GM13977 (cell line): ENCODE measurements at places on chromosomes 1 and 21.

DNA sequence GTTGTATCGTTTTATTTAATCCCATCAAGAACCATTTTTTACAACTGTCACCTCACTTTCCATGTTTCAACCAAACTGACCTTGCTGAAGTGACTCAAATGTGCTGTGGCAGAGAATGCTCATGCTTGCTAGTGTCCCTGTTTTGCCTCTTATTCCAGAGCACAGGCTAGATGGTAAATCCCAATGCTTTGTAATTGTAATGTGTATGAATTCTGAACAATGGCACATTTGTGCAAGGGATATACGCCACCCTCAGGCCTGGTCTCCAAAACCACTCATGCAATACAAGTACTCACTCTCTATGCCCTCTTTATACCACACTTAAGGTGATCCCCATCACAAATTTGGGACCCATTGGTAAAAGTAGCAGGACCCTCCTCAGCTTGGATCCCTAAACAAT is 313.6 kb downstream of the HHIPL2 start:
- no peak for DNase-seq

DNA sequence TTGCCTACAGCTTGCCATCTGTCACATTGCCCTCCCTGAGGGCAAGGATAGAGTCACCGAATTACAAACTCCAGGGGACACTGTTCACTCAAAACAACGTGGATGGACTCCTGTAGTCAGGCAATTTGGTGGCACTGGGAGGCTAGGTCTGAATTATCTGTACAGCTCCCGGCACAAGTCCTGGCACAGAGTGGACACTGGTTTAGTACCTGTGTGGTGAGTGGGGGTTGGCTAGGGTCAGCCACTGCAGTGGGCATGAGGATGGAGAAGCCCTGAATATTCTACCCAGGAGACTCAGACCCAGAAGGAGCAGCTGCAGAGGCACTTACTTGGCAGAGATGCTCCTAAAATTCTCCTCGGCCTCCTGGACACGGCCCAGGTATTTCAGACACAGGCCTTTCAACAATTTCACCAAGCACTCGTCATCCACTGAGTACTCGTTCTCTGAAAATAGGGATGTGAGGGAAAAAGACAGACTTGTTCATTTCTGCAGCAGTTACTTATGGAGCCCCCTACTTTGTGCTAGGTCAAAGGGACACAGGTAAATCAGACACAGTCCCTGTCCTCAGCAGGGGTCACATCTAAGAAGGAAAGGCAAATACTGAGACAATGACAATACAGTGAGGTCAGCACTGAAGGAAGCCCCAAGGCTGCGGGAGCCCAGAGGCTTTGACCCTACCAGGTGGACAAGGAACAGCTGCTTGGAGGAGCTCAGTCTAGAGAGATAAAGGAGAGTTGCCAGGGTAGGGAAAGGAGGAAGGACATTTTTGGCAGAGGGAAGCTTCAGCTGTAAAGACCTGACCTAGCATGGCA is 40.5 kb downstream of the TTC39A start:
- DNase-seq = no peak

DNA sequence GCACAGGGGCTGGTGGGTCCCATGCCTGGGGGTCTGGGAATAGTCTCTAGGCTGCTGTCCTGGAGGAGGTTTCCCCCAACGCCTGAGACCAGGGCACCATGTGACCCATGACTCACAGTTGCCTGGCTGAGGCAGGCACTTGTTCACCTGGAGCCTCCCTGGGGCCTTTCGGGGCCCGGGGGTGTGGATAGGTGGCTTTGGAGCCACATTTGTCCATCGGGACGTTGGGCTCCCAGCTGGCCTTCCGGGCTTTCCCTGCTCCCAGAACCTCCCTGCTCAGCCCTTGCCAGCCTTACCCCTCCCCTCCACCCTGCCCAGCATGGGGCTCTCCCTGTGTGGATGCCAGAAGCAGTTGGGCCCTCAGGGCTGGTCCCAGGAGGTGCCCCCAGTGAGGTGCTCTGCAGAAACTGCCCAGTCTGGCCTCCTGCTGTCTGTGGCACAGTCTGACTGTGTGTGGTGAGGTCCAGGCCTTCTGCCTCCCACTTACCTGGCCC is 14.2 kb downstream of the COL6A1 start:
- DNase-seq = no peak

DNA sequence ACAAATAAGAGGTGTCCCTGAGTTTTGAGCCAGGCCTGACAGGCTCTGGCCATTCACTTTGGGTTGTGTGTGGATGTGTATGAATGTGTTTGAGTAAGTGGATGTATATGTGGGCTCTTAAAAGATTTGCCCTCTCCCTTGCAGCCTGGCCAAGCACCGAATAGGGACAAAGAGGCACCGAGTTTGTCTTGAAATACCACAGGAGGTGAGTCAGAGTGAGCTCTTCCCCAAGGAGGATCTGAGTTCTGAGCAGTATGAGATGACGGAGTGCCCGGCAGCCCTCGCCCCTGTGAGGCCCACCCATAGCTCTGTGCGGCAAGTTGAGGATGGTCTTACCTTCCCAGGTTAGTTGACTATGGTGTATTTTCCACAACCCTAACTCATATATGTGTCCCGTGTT is 19.0 kb downstream of the KDM4A start:
- no peak for DNase-seq

- DNase-seq = no peak
These were observed 82.6 kb upstream of the DPYD start for GRCh38 chr1:98003442-98003841.

DNA sequence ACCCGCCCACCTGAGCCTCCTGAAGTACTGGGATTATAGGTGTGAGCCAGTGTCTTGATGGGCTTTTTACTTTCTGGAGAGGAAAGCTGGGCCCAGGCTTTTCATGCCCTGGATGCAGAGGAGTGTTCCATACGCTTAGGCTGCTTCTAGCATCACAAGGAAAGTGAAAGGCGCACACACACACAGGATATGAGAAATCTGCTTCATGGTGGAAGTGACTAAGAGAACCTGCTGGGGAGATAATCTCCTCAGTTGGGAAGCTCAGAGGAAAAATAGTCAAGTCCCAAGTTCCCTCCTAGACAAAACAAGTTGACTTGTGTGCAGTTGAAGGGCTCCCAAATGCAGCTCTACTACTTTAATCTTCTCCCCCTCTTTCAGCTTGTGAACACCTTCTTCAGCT is 2.2 kb downstream of the NUDC start:
- DNase-seq = no peak

DNA sequence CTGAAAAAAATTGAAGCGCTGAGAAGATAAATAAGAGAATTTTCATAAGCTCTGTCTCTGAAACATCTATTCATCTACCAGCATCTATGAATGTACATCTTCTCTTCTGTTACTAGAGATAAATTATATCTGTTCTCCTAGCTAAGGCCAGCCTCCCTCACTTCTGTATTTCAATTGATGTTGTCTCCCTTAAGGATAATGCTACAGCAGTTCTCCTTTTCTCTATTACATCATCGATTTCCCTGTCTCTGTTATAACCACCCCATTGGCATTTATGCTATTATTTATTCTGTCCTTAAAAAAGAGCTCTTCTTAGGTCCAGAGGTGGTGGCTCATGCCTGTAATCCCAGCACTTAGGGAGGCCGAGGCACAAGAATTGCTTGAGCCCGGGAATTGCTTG is 42.9 kb upstream of the TMCO2 start:
- DNase-seq = no peak

- DNase-seq = no peak
These were observed 36.2 kb upstream of the FHAD1 start for GRCh38 chr1:15210651-15211375.

- DNase-seq = no peak
These were observed 3.8 kb upstream of the FGR start for GRCh38 chr1:27638805-27639204.

DNA sequence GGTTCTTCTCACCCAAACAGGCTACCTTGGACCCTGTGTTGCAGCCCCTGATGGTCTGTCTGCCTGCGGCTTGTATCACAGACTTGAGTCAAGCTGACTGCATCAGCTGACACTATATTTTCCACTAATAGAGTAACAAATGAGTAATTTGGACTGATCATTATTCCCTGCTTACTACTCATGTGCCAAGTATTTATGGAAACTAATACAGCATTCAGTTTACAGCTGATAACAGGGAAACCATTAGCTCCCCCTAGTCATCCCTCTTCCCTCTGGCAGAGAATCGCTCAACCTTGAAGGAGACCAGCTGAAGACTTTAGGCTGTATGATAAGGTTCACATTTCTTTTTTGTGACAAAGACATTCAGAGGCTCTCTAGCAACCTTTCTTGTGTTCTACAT is 116.6 kb upstream of the SYT6 start:
- DNase-seq = no peak
